ENCODE measurements at places on chromosomes 4 and X.
A peak's percentile ranks its signal among the peaks of the same experiment; 100 is the strongest.

DNA sequence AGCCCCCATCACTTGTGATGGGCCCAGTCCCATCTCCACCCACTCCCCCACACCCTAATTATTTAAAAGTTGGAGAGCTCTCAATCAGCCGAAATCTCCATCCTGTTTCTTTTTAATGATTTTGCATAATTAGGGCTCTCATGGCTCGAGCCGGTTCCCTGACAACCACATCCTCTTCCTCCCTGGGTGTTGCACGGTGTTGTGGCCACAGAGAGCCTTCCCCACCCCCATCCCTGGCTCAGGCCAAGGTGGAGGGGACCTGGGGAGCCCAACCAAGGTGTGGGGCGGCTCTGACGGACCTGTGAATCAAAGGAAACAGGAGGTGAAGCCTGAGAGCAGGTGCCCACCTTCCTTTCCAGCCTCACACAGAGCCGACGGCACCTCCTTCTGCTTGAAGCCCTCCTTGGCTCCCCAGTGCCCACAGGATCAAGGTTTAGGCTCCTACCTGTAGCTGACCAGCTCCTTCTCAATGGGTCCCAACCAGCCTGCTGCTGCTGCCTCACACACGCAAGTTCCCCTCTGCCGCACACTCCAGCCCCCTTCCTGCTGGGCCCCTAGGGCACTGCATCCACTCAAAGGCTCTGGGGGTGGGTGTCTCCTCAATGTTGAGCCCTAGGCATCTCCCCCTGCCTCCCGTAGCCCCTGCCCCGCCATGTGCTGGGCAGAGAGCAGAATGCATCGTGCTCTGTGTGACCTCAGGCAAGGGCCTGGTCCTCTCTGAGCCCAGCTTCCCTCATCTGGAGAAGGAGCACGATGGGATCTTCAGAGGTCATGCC, 68.7 kb downstream of the WFS1 start:
- peak; percentile 32 for ATAC-seq

DNA sequence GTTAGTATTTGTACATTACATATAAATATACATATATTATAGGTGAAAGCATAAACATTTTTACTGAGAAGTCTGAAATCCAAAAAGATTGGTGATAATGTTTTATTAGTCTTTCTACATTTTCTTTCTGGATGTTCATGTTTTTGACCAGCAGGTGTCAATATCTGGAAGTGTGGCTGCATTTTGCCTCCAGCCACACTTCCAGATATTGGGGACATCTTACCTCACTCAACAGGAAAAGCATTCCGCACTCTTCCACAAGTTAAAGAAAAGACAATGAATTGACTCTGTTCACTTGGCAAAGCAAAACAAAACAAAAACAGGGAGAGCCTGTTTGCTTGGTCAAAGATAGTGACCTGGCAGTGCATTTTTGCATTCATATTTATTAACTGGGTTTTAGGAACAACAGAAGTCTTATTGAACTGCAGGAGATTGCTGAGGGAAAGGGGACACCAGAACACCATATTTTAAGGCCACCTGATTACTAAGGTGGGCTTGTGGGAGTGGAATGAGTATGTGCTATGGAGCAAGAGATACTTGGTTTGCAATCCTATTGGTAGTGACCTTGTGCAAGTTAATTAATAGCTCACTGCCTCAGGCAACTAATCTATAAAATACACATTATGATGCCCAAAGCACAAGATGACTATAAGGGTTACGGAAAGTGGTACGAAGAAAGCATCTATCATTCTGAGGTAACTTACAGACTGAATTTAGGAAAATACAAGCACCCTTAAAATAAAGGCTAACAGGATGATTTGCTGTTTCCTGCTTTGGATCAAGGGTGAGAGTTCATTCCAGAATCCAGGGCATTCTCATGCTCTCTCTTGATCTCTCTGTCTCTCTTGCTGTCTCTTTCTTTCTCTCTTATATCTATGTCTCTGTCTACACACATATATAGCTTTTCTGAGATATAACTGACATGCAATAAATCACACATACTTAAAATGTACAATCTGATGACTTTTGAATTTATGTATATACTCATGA, 389.9 kb upstream of the EMCN start:
- no peak for ATAC-seq

GRCh38 chr4:84878090-84878489, 88.4 kb downstream of the WDFY3 start:
- ATAC-seq = no peak

DNA sequence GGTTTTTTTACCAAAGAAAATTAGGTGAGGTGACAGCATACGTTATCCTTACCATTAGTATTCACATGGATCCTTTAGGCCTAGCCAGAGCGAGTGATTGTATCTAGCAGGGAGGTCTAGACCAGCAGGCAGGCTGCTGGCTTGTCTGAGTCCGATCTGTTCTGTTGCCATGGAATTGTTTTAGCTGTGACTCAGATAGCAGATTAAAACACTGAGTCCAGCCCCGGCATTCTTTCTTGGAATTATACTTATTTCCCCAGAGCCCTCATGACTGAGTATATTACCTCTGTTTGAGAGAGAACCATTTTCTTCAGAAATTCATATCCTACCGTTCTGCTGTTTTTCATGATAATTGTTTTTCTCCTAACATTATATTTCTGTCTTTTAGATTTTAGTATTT, 37.4 kb downstream of the OCRL start:
- no peak for ATAC-seq

DNA sequence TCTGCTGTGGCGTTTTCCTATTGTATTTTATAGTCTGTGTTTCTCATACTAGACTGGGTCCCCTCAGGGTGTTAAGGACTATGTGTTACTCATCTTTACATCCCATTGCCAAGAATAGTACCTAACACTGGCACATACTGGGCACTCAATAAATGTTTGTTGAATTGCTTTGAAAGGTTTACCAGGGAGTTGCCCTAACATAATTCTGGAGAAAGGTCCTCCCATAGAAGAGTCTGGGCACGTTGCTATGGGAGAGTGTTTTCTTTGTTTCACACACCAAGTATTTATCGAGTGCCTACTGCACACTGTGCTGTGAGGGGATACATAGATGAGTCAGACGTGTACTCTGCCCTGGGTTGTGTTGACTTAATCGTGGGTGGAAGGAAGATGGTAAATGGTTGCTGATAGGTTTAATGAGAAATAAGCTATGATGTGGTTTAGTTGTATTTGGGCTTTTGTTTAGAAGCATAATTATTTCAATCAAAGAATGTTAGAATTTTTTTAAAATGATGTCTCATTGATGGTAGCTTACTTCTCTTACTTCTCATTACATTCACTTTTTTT, 42.9 kb downstream of the AFF1 start:
- ATAC-seq = peak; percentile 72

- peak; percentile 83 for ATAC-seq
Measured at GRCh38 chr4:1009542-1010394, 1.7 kb upstream of the FGFRL1 start.

- no peak for ATAC-seq
Measured at GRCh38 chr4:170083541-170083940, 6.2 kb downstream of the AADAT start.

- ATAC-seq = no peak
Measured at GRCh38 chrX:123755107-123755506, 22.3 kb upstream of the THOC2 start.

GRCh38 chr4:147477439-147477838, 3.5 kb upstream of the EDNRA start:
- ATAC-seq = no peak
